ENCODE measurements at places on chromosomes 5 and 9. TPM values are rescaled to one million over a fixed set of nuclear protein-coding genes. Genes with fewer than 3 reads are reported as not detected.

Gene TPM2
- 885 TPM for total RNA-seq

Gene DPYSL3
- 146 TPM for total RNA-seq

Gene MYMK
- total RNA-seq: not detected

Gene IRX2
- total RNA-seq: 0.69 TPM

Gene SOX30
- total RNA-seq: not detected

Gene SERINC5
- 41.4 TPM for total RNA-seq

Gene PCDHA1
- not detected for total RNA-seq

Gene SEMA5A
- total RNA-seq: 86.2 TPM

Gene PCDHB6
- 0.20 TPM for total RNA-seq

Gene SAPCD2
- 3.7 TPM for total RNA-seq

Gene PAEP
- not detected for total RNA-seq

Gene SPINK5
- total RNA-seq: not detected

Gene CORO2A
- 0.73 TPM for total RNA-seq

Gene FAM169A
- total RNA-seq: 0.13 TPM

Gene HTR4
- 0.07 TPM for total RNA-seq

Gene SPAG8
- 1.3 TPM for total RNA-seq

Gene FCN2
- total RNA-seq: not detected

Gene TMOD1
- 0.69 TPM for total RNA-seq

Gene PCDHB15
- 0.91 TPM for total RNA-seq

Gene TSSK1B
- 0.46 TPM for total RNA-seq

Gene KIF27
- 3.3 TPM for total RNA-seq

Gene TAF11L2
- total RNA-seq: not detected

Data from smooth muscle cell of the pulmonary artery (primary cell).